Activated naive CD4-positive, alpha-beta T cell treated with anti-CD3 and anti-CD28 coated beads, Interleukin-2, amount 50 U/mL, for 16 hours (primary cell): ENCODE measurements at places on chromosomes 6 and 20.

- no peak for DNase-seq
Measured at GRCh38 chr6:17656644-17657043, 50.1 kb downstream of the NUP153 start.

- no peak for DNase-seq
Measured at GRCh38 chr6:155883334-155883731, 427.7 kb upstream of the NOX3 start.

DNA sequence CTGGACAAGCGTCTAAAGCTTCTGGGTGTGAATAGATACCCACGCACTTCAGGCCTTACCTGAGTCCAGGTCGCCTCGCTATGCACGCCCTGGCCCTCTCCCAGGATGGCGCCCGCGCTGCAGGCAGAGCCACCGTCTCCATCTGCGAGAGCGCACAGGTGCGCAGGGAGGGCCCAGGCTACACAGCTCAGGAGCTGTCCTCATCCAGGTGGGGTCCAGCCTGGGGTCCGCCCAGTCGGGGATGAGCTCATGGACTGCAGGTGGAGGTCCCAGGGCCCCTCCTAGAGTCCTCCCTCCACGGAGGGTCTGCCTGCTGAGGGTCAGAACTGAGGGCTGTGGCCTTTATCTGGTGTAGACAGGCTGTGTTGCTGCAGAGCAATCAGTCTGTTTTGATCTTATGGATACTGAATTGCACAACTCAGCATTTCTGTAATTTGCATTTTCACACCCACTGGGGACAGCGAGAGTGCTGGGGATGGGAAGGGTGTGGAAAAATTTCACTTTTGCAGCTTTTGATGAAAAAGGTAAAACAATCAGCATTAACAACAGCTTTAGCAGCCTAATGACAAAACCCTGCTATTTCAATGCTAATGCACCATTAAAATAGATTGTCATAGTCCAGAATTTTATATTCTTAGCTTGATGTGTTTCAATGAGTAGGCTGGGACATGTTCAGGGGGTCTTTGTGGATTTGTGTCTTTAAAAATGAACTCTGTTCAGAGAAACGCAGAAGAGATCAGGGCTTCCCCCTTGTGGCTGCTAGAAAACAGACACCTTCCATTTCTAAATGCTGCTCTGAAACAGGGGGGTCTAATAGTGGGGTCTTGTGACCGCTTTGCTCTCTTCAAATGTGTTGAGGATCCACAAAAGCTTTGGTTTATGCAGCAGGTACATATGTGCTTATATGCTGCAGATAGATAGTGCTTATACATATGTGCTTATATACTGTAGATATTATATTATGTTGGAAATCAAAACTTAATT lies 77.8 kb upstream of the PHACTR3 start:
- no peak for DNase-seq

GRCh38 chr6:152598421-152598820 lies 38.7 kb downstream of the SYNE1 start:
- no peak for DNase-seq

- DNase-seq: no peak
Measured at GRCh38 chr6:1630771-1631217, 21.1 kb downstream of the FOXC1 start.
